C1 segment of cervical spinal cord (tissue), 14 donors: ENCODE measurements at places on chromosomes 3 and 15.

DNA sequence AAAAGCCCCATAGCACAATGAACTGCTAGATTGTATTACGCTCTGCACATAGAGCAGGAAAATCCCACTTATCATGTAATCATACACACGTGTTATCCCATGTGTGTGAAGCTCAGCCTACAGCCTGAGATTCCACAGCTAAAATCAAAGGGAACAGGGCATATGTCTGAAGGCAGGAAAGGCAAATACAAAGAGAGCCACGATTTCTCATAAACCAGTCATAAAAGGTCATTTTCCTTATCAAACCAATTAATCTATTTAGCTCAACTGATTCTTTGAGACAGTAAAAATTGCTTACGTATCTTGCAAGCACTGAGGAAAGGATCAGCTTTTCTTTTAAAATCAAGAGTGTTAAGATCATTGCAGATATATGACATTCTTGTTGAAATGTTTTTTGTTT, 199.5 kb upstream of the TBL1XR1 start:
- DNase-seq = no peak

GRCh38 chr15:38225381-38225780, 27.3 kb upstream of the SPRED1 start:
- DNase-seq = no peak

- DNase-seq = no peak
These were observed 45.0 kb downstream of the ZMAT3 start for GRCh38 chr3:179026636-179027035.

DNA sequence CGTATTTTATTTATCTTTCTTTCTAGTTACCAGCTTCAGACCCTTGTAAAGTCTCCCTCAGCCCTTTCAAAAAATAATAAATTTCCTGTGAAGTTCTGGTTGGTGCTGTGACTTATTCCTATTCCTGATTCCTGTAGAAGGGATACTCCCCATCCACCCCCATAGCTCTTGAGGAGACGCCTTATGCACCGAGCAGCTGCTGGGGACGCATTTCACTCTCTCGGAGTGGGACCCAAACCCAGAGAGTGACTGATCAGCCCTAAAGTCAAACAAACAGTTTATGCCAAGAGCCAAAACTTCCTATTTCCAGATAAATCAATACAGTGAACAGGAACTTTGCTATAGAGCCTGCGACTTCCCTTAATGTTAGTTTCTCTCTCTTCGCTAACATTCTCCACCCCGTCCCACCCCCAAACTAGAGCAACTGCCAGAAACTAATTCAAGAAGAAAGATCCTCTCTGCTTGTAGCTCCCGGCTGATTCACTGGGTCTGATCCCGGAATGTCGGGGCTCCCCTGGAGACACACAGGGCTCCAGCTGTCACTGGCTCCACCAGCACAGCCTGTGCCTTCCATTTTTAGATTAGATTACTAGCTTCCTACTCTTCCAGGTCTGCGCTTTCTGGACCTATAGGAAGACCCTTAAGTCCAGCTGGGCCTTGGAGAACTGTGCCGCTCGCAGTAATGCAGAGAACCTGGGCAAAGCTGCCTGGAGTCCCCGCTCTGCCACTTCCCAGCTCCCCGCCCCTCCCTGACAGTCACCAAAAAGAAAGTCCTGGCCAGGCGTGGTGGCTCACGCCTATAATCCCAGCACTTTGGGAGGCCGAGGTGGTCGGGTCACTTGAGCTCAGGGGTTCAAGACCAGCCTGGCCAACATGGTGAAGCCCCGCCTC, 45.2 kb downstream of the KLHL25 start:
- no peak for DNase-seq

GRCh38 chr3:109155828-109156227, 19.3 kb downstream of the C3orf85 start:
- no peak for DNase-seq

DNA sequence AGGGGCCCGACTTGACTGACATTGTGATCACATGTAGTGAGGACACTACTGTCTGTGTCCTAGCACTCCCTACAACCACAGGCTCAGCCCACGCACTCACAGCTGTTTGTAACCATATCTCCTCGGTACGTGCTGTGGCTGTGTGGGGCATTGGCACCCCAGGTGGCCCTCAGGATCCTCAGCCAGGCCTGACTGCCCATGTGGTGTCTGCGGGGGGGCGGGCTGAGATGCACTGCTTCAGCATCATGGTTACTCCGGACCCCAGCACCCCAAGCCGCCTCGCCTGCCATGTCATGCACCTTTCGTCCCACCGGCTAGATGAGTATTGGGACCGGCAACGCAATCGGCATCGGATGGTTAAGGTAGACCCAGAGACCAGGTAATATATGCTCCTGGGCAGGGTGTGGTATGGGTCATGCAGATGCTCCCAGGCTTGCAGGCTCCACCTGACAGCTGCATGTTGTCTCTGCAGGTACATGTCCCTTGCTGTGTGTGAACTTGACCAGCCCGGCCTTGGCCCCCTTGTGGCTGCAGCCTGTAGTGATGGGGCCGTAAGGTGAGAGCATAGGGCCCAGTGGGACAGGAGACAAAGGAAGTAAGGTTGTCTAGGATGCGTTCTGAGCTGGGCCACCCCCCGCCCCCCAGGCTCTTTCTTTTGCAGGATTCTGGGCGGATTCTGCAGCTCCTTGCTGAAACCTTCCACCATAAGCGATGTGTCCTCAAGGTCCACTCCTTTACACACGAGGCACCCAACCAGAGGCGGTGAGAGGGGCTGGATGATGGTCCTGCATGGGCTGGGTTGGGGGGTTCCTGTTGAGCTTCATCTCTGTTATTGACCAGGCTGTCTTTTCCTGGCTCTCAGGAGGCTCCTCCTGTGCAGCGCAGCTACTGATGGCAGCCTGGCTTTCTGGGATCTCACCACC, 4.4 kb downstream of the DALRD3 start:
- no peak for DNase-seq

DNA sequence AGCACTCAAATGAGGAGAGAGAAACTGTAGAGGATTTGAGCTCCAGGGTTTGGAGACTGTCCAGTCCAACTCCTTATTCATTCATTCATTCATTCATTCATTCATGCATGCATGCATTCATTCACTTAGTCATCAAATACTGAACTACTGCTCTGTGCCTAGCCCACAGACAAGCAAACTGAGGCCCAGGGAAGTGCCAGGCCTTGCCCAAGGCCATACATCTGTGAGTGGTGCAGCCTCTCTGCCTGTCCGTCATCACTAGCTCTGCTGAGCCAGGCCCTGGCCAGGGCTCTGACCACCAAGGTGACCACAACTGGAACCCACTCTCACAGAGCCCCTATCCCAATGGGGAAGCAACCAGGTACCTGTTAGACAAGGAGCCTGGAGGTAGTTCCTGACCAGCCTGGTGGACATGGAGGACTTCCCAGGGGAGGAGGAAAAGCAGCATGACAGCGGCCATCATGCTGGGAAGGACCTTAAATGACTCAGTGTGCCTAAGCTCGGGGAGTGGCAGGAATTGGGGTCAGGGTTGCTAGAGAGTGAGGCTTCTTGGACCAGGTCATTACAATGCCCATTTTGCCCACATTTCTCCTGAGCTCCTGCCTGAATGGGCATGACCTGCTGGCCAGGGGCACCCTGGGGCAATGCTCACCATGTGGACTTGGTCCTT, 27.5 kb upstream of the RPL29 start:
- DNase-seq = no peak
